ENCODE measurements at places on chromosomes 4 and X. TPM values are rescaled to one million over a fixed set of nuclear protein-coding genes. Genes with fewer than 3 reads are reported as not detected.

Gene NUDT10
- total RNA-seq = 2.9 TPM

DNA sequence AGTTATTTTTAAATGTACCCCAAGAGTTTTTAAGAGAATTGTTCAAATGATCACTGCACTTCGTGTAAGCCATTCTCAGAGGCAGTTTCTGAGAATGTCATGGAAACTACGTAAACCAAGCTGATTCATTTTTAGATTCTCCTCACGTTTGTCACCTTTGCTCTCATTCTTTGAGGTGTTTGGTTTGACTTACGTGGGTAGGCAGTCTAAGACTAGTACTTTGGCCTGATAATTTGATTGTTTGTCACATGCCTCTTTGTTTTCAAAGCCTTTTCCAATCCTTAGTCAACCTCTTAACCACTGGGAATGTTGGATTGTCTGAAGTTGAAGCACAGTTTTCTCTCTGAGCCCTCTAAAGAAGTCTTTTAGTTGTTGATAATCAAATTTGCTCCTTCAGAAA, 10.5 kb downstream of the SEPTIN11 start:
- H3K4me1 ChIP-seq = peaks cover 30% of the 10 kb centered on the region
- no peak overlapping the region for H3K4me3 ChIP-seq
- peak; percentile 6 for DNase-seq
- H3K27ac ChIP-seq = peak overlapping the region; percentile 20
- no peaks in the 10 kb centered on the region for H3K27me3 ChIP-seq
- peaks cover 33% of the 10 kb centered on the region for H3K36me3 ChIP-seq

DNA sequence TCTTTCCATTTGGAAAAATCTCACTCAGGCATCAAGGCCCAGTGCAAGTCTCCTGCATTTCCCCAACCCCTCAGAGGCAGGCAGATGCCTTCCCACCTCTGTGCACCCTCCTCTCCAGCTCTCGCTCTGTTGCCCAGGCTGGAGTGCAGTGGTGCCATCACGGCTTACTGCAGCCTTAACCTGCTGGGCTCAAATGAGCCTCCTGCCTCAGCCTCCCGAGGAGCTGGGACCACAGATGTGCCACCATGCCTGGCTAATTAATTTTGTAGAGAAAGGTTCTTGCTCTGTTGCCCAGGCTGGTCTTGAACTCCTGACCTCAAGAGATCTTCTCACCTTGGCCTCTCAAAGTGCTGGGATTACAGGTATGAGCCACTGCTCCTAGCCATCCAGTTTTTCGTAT, 95.8 kb downstream of the NHSL2 start:
- H3K27me3 ChIP-seq = peaks cover 3% of the 10 kb centered on the region
- no peaks in the 10 kb centered on the region for H3K4me1 ChIP-seq
- no peak for DNase-seq
- no peaks in the 10 kb centered on the region for H3K36me3 ChIP-seq
- H3K4me3 ChIP-seq = no peak overlapping the region

GRCh38 chr4:16124232-16124631, 40.4 kb upstream of the PROM1 start:
- DNase-seq = no peak
- H3K27ac ChIP-seq = peak overlapping the region; percentile 87
- no peaks in the 10 kb centered on the region for H3K27me3 ChIP-seq
- peaks cover 34% of the 10 kb centered on the region for H3K4me1 ChIP-seq
- no peak overlapping the region for H3K4me3 ChIP-seq
- H3K36me3 ChIP-seq = peaks cover 4% of the 10 kb centered on the region

DNA sequence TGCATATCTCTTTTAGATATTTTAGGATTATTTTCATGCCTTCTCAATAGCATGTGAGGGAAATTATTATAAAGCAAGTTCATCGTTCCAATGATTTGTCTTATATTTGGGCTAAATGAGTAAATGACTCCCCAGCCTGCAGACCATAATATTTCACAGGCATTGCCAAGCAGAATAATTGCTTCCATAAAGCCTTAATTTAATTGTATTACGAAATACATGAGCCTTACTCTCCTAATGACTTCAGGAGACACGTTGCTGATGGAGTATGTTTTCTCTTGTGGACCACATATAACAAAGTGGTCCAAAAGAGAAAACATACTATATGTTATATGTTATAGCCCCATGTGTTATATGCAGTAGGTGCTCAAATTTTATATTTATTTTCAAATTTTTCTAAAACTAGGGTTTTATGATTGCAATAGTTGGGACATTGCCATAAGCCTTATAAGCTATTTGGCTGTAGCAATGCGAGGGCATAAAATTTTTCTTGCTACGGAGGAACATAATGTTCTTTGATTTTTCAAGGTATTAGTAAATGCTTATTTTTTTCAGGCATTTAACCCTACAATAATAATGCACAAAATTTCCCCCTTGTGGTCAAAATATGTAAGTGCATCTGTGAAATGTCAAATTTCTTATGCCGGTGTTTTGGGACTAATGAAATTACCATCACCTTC, 26.2 kb upstream of the TMPRSS11D start:
- H3K4me3 ChIP-seq = no peak overlapping the region
- no peak for DNase-seq
- H3K4me1 ChIP-seq = no peaks in the 10 kb centered on the region
- H3K27ac ChIP-seq = no peak overlapping the region
- no peaks in the 10 kb centered on the region for H3K36me3 ChIP-seq

GRCh38 chr4:138512756-138513155, 270.6 kb upstream of the SLC7A11 start:
- no peaks in the 10 kb centered on the region for H3K36me3 ChIP-seq
- H3K27me3 ChIP-seq = no peaks in the 10 kb centered on the region
- H3K27ac ChIP-seq = no peak overlapping the region
- no peak for DNase-seq
- no peaks in the 10 kb centered on the region for H3K4me1 ChIP-seq
- no peak overlapping the region for H3K4me3 ChIP-seq

DNA sequence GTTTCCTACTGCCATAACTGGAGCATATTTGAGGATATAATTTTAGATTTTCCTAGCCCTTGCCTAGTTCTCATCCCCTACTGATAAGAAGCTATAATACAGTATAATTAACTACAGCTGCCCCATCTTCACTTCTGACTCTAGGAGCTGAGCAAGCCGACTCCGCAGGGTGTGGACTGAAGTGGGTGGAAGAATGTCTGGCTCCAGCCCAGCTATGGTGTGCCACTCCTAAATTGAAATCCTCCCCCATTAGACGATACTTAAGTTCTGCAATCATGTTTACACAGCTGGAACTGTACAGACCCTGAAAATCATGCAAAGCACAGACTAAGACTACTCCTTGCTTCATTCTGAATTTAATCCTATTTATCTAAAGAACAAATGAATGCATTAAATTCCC, 93.1 kb downstream of the PCDH19 start:
- H3K4me3 ChIP-seq = no peak overlapping the region
- no peak overlapping the region for H3K27ac ChIP-seq
- no peak for DNase-seq
- no peaks in the 10 kb centered on the region for H3K36me3 ChIP-seq
- no peaks in the 10 kb centered on the region for H3K4me1 ChIP-seq
